ENCODE measurements at places on chromosomes 3 and 15. TPM values are rescaled to one million over a fixed set of nuclear protein-coding genes. Genes with fewer than 3 reads are reported as not detected.

Gene RBPMS2
- 6.1 TPM for total RNA-seq

Gene ROPN1
- total RNA-seq: not detected

Gene GOLGA8J
- total RNA-seq: 0.10 TPM

Gene RPL39L
- 49.2 TPM for total RNA-seq

Gene KCNAB1
- total RNA-seq: not detected

Gene CCR3
- not detected for total RNA-seq

Gene ABI3BP
- 0.91 TPM for total RNA-seq

Gene CLK3
- total RNA-seq: 36.2 TPM

Gene CLDN11
- 0.25 TPM for total RNA-seq

Gene GOLGA8M
- not detected for total RNA-seq

Gene B2M
- total RNA-seq: 419 TPM

Gene SLC24A5
- not detected for total RNA-seq

Gene SNTN
- not detected for total RNA-seq

Gene FAM3D
- total RNA-seq: not detected

Gene C3orf62
- 1.5 TPM for total RNA-seq

Gene MLF1
- 26.8 TPM for total RNA-seq

Gene KBTBD13
- not detected for total RNA-seq

Gene GNAT1
- total RNA-seq: not detected

Gene TM4SF1
- 1,500 TPM for total RNA-seq

Gene OXTR
- 10.4 TPM for total RNA-seq

Gene BFSP2
- not detected for total RNA-seq

Gene SYNPR
- not detected for total RNA-seq

Gene EPHA3
- total RNA-seq: not detected

Gene ZNF80
- total RNA-seq: not detected

Gene EEF1AKMT4
- total RNA-seq: 12.9 TPM

Gene C3orf49
- total RNA-seq: not detected

Gene ATP10A
- 10.1 TPM for total RNA-seq

Gene ADAMTS17
- total RNA-seq: 0.13 TPM

Gene RTP1
- not detected for total RNA-seq

Gene CCDC80
- total RNA-seq: 41.8 TPM

Gene DCBLD2
- 229 TPM for total RNA-seq

Gene FRMD5
- total RNA-seq: 2.2 TPM

Gene ADCY5
- total RNA-seq: 0.57 TPM

Gene CCR9
- not detected for total RNA-seq

Gene OSTN
- not detected for total RNA-seq

Gene ANKRD28
- 50.3 TPM for total RNA-seq

Gene WWTR1
- total RNA-seq: 126 TPM

Gene ANO10
- total RNA-seq: 21.4 TPM

Gene GOLGA8G
- total RNA-seq: not detected

Gene MAPKAPK3
- total RNA-seq: 30.2 TPM

Gene BUB1B
- total RNA-seq: 28.2 TPM

Gene GP5
- not detected for total RNA-seq

Gene CYP1A2
- 0.05 TPM for total RNA-seq

Gene CILP
- total RNA-seq: 0.23 TPM

Gene CMTM8
- 13.0 TPM for total RNA-seq

Gene ROBO2
- total RNA-seq: not detected

Gene CASR
- not detected for total RNA-seq

Gene IQCF5
- total RNA-seq: not detected

Gene UACA
- total RNA-seq: 39.4 TPM

Gene ELL3
- total RNA-seq: 1.3 TPM

Gene REC114
- not detected for total RNA-seq

Gene ATP13A4
- not detected for total RNA-seq

Gene TEX55
- total RNA-seq: not detected

Gene PIK3CB
- total RNA-seq: 18.9 TPM

Gene SAMMSON
- total RNA-seq: not detected

All from A549 treated with GW870086 at 1 μM for 4 hours (cell line).